ENCODE measurements at places on chromosomes 1 and 21.
A peak's percentile ranks its signal among the peaks of the same experiment; 100 is the strongest.

- no peaks in the 10 kb centered on the region for H3K27me3 ChIP-seq
- H3K4me3 ChIP-seq: no peak overlapping the region
- H3K36me3 ChIP-seq: no peaks in the 10 kb centered on the region
- peak; percentile 51 for DNase-seq
Measured at GRCh38 chr1:242842094-242842493, 317.6 kb upstream of the PLD5 start.

DNA sequence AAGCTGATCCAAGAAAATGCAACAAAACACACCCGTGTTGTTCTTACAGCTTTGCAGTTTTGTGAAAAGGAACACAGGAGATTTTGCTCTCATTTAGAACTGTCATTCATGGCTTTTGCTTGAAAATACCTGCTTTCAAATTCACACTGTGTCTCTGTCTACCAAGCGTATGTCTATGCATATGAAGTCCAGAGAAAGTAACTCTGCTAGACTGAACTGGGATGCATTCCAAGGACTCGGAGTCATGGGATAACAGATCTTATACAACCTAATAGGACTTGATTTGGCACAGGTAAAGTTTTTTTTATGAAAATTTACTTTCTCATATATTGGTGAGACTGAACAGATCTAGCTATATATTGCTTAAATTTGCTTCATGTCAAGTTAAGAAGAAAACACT is 102.4 kb downstream of the PTGER3 start:
- no peak overlapping the region for H3K4me3 ChIP-seq
- no peak overlapping the region for H3K27ac ChIP-seq

- H3K36me3 ChIP-seq: no peaks in the 10 kb centered on the region
- no peaks in the 10 kb centered on the region for H3K27me3 ChIP-seq
- DNase-seq: peak; percentile 45
- no peak overlapping the region for H3K27ac ChIP-seq
Measured at GRCh38 chr1:23178414-23178813, 9.8 kb upstream of the LUZP1 start.

- H3K27me3 ChIP-seq: no peaks in the 10 kb centered on the region
- no peak overlapping the region for H3K4me3 ChIP-seq
- no peaks in the 10 kb centered on the region for H3K36me3 ChIP-seq
- no peaks in the 10 kb centered on the region for H3K4me1 ChIP-seq
Measured at GRCh38 chr21:42374457-42374856, 8.1 kb upstream of the TFF1 start.

GRCh38 chr1:25831569-25832196 is 11.9 kb downstream of the MTFR1L start:
- H3K27me3 ChIP-seq: no peaks in the 10 kb centered on the region
- H3K27ac ChIP-seq: peak overlapping the region; percentile 73
- peaks cover 3% of the 10 kb centered on the region for H3K36me3 ChIP-seq

- H3K4me1 ChIP-seq: no peaks in the 10 kb centered on the region
- no peak overlapping the region for H3K27ac ChIP-seq
- H3K4me3 ChIP-seq: no peak overlapping the region
Measured at GRCh38 chr21:40254540-40255465, 387.6 kb downstream of the PCP4 start.

DNA sequence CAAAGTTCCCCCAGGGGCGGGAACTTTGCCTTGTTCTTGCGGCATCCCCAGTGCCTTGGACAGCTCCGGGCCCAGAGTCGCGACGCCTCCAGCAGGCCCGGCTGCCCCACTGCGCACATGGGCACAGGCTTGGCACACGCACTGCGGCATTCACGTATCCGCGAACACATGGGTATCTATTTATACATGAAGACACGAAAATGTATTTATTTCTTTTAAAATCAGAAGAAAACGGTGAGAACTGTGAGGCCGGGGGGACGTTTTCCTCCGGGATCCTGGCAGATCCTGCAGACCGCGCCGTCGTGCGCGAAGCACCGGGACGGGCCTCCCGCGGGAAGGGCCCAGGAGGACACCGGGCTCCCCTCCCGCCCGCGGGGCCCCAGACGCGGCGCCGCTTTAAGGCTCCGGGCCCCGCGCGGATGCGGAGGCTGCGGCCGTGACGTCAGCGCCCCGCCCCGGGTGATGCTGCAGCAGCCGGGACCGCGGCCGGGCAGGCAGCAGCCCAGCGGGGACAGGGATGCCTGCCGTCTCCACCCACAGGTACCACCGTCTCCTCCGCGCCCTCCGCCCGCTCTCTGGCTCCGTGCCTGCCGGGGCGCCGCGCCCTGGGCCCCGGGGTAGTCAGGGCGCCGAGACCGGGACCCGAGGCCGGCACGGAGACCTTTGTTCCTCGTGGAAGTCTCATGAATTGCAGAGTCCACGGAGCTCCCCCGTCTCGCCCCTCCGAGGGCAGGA is at the start of gene SLC45A1:
Gene SLC45A1 (plus strand): TSS at position 468 of the 735 bp plus-strand sequence. CDS start 6,216 bp downstream, outside the sequence.
- peak; percentile 57 for DNase-seq
- H3K4me1 ChIP-seq: peaks cover 3% of the 10 kb centered on the region
- no peaks in the 10 kb centered on the region for H3K27me3 ChIP-seq
- H3K4me3 ChIP-seq: no peak within 1 kb of the TSS

DNA sequence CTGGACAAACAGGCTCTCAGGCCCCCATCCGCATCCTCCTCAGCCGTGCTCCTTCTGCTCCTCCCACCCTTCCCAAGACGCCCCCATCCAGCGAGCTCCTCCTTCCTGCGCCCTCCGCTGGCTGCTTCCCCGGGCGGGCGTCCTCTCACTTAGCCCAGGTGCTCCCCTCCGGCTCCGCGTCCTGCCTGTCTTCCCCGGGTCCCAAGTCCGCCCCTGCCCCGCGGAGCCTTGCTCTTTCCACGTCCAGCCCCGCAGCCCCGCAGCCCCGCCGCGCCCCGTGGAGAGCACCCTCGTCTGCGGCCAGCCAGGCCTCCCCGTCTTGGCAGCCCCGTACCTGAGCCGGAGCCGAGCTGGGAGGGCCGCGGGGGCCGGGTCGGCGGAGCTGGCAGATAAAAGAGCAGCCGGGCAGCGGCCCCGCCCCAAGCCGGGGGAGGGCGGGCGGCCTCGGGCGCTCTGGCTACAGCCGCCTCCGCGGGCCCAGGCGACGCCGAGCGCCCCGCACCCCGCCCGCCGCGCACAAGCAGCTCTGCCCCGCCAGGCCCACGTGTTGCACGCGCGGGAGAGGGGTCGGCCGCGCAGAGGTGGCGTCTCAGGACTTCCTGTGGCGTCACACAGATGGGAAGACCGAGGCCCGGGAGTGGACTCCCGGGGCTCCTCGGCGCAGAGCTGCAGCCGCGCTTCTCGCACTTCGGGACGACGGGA is at the start of gene PAQR7:
Gene PAQR7 (minus strand): TSS at position 555 of the 702 bp plus-strand sequence. CDS start 11,869 bp downstream, outside the sequence.
- no peaks in the 10 kb centered on the region for H3K36me3 ChIP-seq
- peaks cover 4% of the 10 kb centered on the region for H3K4me1 ChIP-seq
- DNase-seq: peak; percentile 88
- peak within 1 kb of the TSS; percentile 88 for H3K27ac ChIP-seq

DNA sequence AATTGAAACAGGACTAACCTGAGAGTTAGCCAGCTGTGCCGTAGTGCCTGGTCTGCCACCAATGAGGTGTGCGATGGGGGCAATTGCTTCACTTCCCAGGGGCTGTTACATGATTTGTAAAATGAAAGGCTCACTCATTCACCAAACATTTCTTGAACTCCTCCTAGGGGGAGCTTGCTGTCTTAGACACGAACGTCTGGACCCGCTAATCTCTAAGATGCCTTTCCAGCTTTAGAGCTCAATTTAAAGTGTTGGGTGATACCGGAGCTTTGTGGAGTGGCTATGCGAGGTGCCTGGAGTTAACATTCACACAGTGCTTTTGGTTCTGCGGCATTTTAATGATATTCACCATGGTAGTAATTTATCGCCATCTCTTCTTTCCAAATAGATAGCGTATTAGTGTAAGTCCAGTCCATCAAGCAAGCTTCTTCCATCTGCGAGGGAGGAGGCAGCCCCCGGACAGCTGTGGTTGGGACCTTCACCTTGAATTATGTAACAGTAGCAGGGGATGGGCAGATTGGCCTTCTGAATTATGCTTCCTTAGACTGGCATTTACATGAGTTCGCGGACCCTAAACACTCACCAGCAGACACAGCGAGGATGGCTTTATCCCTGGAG is 179.9 kb downstream of the ADSS2 start:
- no peak overlapping the region for H3K27ac ChIP-seq
- DNase-seq: no peak
- no peaks in the 10 kb centered on the region for H3K4me1 ChIP-seq

DNA sequence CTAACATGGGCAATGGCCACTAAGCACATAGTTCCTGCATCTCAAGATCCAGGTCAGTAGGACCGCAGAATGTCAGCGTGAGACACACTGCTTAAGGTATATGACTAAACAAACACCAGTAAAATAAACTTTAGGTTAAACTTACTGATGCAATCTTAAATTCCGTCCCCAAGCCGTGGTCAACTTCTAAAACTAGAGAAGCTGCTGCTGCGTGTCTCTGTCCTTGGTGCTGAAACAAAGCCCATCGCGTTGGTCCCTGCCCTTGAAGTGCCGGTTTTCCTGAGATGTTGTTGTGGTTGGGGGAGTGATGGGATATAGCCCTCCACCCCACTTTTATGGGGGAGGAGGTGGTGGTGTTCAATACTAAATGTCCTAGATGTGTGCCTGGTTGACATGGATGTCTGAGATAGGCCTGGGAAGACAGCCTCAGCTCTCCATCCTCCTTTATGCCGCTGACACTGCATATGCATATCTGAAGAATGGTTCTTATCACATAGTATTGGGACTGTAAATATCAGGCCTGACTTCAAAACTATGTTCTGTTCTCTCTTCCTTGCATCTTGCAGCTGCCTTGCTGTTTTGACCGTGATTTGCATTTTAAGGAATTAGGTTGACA is 72.0 kb upstream of the KCNA3 start:
- H3K27ac ChIP-seq: no peak overlapping the region
- H3K4me3 ChIP-seq: no peak overlapping the region
- H3K4me1 ChIP-seq: no peaks in the 10 kb centered on the region
- H3K27me3 ChIP-seq: no peaks in the 10 kb centered on the region
- no peaks in the 10 kb centered on the region for H3K36me3 ChIP-seq
- peak; percentile 77 for DNase-seq

- H3K27me3 ChIP-seq: no peaks in the 10 kb centered on the region
- DNase-seq: no peak
- H3K4me3 ChIP-seq: no peak overlapping the region
- H3K4me1 ChIP-seq: peaks cover 6% of the 10 kb centered on the region
- no peaks in the 10 kb centered on the region for H3K36me3 ChIP-seq
- no peak overlapping the region for H3K27ac ChIP-seq
Measured at GRCh38 chr1:228794810-228795209, 59.5 kb downstream of the RHOU start.

DNA sequence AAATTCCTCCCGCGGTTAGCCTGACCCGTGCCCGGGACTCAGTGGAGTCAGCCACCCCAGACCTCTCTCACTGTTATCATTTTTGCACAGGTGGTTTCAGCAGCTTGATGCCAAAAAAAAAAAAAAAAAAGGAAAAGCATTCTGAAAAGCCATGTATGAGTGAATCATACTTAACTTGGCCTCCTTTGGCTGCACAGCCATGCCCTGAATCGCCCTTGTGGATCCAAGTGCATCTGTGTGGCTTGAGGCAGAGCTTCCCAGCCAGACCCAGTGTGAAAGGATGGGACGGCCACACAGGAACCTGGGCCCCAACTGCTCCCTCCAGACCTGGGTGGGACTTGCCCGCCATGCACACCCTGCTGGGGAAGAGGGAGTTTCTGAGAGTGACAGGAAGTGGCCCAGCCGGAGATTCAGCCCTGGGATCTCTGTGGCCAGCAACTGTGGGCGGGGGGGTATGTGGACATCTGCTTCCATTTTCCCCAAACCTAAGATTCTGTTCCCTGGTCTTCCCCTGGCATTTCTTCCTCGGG is 8.6 kb downstream of the YBEY start:
- H3K27ac ChIP-seq: no peak overlapping the region
- H3K4me1 ChIP-seq: peaks cover 3% of the 10 kb centered on the region
- peaks cover 3% of the 10 kb centered on the region for H3K36me3 ChIP-seq

DNA sequence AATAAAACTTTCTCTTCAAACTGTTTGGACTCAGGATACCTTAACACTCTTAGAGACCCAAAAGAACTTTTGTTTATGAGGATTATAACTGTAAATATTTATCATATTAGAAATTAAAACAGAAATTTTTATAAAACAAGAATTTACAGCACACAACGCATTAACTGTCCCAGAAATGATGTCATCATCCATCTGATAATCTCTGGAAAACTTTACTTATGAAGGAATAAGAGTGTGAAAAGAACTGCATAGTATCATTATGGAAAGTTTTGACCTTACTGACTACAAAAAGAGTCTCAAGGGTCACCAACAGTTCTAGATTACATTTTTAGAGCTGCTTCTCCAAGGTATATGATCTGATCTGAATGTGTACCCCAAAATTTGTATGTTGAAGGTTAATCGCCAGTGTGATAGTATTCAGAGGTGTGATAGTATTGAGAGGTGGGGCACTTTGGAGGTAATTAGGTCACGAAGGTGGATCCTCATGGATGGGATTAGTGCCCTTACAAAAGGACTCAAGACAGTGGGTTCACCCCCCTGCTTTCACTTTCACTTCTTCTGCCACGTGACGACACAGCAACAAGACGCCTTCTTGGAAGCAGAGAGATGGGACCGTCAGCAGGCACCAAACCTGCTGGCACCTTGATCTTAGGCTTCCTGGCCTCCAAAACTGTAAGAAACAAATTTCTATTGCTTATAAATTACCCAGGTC is 95.7 kb upstream of the NR5A2 start:
- H3K4me3 ChIP-seq: no peak overlapping the region
- no peaks in the 10 kb centered on the region for H3K27me3 ChIP-seq
- H3K4me1 ChIP-seq: no peaks in the 10 kb centered on the region

DNA sequence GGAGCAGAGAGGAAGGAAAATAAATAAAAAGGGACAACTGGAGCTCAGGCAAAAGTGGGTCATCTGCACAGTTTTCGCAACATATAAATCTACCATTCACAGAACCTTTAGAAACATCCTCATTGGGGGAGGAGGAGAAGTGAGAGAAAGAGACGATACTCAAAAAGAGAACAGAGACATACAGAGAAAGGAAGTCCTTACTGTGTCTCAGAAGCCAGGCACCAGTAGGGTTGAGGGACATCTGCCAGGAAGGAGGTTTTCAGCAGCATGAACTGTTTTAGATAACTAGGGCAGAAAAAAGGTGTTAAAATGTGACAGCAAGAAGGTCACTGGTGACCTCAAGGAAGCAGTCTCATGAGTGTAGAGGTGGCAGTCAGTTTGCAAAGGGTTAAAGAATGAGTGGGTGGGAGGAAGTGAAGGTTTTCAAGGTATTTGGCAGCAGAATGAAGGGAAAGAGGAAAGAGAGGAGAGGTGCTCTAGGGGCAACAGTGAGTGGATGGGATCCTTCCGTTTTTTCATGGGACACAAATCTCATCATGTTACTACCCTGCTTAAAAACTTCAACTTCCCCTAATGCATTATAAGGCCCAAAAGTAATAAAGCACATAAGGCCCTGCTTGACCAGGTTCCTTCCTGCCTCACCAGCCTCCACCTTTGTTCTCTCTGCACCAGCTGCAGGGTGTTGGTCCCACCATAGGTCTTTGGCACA is 9.5 kb downstream of the JAK1 start:
- H3K27ac ChIP-seq: no peak overlapping the region
- H3K27me3 ChIP-seq: no peaks in the 10 kb centered on the region

DNA sequence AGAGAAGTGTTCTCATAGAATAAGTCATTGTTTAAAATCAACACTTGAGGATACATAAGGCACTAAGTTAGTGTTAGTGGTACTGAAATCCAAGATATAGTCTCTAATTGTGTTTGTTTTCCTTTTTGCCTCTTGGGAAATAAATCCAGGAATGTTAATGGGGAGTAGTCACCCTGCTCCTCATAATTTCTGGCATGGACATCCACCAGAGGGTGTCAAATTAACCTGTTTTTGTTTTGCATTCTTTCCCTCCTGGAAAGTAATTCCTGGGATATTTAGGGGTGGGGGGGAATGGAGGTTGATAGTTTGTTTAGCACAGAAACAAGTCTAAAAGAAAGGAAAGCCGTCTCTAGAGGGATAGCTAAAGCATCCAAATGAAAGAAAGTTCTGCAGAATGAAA is 87.8 kb upstream of the MAP1LC3C start:
- H3K4me3 ChIP-seq: no peak overlapping the region
- DNase-seq: peak; percentile 17
- H3K36me3 ChIP-seq: no peaks in the 10 kb centered on the region

All from mesendoderm (in vitro differentiated cells).